ENCODE measurements at places on chromosomes 7 and 10.

- no peak for DNase-seq
Observed at GRCh38 chr10:51617576-51618235, 81.7 kb downstream of the CSTF2T start.

DNA sequence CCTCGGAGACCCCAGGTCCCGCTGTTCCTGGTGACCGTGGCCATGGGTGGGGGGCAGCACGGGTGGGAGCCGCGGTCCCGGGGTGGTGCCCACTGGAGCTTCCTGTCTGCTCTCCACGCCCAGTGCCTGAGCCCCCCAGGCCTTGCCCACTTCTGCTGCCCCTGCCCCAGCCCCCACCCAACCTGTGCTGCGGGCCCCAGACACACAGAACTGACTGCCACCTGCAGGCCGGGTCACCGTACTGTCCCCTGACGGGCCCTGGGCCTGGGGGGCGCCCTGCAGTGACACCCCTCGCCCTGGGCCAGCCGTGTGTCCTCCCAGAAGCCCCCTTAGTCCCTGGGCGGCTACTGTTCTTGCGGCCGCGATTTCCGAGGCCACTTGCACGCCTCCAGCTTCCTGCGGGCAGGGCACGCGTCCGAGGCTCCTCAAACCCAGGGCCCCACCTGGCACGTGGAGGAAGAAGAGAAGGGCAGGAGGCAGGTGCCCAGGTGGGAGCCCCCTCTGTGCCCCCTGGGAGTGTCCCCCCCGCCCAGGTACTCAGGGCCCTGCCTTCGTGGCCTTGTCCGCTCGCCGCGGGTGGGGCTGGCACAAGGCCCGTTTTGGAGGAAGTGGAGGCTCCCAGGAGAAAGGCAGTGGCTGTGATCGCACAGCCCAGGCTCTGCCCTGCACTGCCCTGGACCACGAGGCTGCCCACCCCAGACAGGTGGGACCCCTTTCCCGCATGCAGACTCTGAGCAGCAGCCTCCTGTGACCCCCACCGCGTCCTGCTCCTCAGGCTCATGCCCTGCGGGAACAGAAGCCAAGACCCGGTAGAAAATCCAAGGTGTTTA lies 10.4 kb downstream of the TMEM184A start:
- DNase-seq = no peak

DNA sequence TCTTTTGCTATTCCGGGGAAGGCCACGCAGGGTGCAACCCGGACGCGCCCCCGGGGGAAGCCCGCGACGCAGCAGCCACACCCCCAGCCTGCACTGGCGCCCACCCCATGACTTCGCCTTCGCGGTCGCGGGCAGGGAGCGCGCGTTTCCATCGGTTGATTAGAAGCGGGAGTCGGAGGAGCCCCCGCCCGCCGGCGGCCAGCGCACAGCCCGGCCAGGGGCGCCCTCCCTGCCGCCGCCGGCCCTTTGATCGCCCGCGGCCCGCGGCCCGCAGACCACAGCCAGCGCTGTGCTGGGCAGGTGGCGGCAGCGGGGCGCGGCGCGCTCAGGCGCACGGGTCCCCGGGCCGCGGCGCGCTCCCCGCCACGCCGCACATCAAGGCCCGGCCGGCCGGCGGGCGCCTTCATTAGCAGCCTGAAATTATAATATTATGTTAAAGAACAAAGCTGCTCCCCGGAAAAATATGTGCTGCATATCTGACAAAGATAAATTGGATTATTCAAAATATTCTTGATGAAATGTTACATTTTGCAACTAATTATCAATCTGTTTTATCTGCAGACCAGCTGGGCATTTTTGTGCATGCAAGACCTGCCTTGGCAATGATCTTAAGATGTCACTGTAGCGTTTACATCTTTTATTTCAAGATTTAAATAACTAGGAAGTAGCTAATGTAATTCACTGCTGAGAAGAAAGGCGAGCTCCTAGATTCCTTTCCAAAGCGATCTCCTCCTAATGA lies 160.7 kb upstream of the MKI67 start:
- DNase-seq = no peak

GRCh38 chr10:86261941-86262687 lies 104.5 kb downstream of the GRID1 start:
- DNase-seq = no peak

- no peak for DNase-seq
Observed at GRCh38 chr10:101670635-101671034, 24.3 kb downstream of the FBXW4 start.

DNA sequence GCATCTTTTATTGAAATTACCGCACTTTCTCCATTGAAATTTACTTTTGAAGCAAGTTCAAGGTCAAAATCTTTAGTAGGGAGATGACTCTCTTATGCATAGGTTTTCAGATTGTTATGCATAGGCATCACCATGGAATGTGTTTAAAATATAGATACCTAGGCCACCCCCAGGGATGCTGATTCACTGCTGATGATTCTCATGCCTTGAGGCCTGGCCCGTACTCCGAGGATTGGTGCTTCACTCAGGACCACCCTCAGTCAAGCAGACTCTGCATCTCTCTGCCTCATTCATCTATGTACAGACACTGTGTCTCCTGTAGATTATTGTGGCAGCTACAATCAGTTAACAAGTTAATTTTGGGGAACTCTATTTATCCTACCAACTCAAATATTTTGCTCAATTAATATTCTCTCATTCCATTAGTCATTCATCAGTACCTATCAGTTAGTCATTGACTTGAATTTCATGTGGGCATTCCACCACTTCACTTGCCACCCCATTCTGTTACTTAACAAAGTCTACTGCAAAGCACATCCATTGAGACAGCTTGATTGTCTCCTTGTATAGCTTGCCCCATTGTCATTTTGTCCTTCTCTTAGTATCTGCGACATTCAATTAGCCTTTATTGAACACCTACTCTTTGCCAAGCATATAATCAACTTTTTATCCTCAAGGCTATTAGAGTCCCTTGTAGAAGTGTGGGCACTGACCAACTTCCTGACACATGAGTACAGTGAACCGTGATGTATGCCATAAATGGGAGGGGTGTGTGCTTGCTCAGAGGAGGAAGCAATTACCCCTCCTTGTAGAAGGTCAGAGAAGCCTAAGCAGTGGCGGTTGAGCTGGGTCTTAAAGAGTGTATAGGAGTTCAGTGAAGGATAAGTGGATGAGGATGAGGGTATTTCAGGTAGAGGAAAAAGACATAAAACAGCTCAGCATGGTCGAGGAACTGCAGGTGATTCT lies 255.6 kb upstream of the BMPER start:
- DNase-seq = no peak

GRCh38 chr10:62460393-62460792 lies 86.2 kb downstream of the ZNF365 start:
- DNase-seq = no peak

GRCh38 chr10:86100581-86101061 lies 266.0 kb downstream of the GRID1 start:
- DNase-seq = no peak

DNA sequence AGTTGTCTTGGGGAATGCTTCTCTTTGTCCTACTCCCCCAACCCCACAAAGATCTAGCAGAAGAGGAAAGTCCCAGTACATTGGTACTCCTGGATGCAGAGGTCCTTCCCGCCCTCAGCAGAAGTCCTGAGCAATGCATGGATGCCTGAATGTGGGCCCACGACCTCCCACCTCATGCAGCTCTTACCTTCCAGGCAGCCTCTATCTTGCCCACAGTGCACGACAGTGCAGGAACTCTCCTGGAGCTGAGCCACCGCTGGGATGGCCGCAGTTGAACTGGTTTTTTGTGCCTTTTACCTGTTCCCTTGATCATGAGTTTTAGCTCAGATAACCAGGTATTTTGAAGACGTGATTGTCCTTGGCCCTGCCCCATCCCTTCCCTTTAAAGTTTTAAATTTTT lies 37.9 kb downstream of the LRRC4 start:
- DNase-seq = no peak

DNA sequence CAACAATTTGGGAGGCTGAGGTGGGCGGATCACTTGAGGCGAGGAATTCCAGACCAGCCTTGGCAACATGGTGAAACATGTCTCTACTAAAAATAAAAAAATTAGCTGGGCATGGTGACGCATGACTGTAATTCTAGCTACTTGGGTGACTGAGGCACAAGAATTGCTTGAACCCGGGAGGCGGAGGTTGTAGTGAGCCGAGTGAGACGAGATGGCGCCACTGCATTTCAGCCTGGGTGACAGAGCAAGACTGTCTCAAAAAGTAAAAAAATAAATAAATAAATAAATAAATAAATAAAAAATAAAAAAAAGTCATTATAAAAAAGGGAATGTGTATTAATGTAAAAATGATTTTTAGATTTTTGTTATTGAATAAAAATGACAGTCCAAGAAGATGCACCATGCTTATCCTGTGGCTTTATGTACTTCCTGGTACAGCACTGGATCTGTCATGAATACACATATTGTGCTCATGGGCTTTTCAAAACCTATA lies 658.8 kb upstream of the LRRN3 start:
- no peak for DNase-seq

DNA sequence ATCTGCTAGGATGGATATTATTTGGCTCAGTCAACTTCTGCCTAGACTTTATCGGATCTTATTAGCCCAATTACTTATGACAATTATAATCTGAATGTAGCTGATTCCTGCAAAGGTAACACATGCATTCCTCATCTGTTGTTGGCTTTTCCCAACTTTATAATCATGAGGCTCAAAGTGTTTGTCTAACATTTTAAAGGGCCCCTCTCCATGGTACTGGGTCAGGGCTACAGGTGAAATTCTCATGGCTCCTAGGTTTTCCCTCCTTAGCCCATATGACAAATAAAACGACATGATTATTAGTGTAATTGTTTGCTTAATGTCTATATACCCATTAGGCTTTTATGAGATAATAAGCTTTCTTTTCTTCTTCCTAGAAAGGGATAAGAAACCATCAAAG lies 4.2 kb upstream of the LRGUK start:
- no peak for DNase-seq

DNA sequence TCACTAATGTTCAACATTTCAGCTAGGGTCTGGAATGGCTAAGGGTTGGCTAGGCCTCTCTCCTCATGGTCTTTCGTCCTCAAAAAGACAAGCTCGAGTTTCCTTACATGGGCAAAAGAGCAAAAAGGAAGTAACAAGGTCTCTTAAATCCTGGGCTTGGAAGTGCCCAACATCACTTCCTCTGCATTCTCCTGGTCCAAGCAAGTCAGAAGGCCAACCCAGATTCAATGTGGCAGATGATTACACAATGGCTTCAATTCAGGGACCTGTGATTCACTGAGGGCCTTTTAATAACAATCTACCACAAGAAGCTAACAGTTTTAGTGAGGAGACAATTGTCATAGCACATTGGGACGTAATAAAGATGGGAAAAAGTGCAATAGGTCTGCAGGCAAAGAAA lies 4.4 kb upstream of the NUP205 start:
- no peak for DNase-seq

DNA sequence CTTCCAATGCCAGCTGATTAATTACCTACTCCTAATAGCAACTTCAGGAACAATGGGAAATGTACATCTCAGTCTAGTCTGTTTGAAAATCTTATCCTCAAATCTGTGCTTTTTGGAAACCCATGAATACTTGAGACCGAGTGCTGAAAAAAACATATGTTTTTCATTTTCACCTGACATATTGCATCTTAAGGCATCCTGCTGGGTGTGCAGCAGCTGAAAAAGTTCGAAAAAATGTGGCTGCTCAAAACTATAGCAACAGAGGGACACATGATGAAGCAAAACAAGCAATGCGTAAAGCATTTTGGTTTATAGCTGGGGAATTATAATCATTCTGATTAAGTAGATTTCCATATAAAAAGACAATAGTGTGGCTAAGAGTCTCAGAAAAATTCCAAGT lies 218.0 kb downstream of the CREB5 start:
- DNase-seq = no peak

- no peak for DNase-seq
Observed at GRCh38 chr10:112215342-112215774, 31.8 kb upstream of the GPAM start.

DNA sequence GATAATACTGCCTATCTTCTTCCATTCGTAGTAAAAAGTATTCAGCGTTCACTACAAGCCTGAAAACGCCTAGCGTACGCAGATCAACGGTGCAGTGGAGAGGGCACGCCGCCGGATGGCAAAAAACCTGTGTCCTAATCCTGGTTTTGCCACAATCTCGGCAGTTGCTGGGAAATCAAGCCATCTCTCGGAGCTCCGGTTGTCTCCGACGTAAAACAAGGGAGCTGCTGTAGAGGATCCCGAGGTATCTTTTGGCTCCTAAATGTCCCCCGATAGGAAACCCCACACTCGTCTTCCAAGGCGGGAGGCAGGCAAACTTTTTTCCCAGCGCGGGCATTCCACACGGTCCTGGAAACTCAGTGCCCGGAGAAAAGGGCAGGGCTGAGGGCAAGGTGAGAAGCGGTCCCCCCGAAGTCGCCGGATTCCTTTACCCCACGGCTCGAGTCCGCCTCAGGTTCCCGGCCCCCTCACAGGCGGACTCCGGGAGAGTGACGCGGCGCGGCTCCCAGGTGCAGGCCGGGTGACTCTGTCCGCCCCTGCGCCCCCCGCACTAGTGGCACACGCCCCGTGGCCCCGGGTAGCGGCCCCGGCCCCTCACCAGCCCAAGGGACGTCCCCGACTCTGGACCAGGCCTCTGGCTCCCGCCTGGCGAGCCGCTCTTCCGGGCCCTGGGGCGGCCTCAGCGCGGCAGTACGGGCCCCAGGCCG lies 649 bp downstream of the IDE start:
- DNase-seq = no peak

All from stimulated activated CD8-positive, alpha-beta memory T cell treated with anti-CD3 and anti-CD28 coated beads, Interleukin-7, amount 100 ng/mL, for 1 hour (primary cell).